ENCODE measurements at places on chromosomes 7 and 10. TPM values are rescaled to one million over a fixed set of nuclear protein-coding genes. Genes with fewer than 3 reads are reported as not detected.

DNA sequence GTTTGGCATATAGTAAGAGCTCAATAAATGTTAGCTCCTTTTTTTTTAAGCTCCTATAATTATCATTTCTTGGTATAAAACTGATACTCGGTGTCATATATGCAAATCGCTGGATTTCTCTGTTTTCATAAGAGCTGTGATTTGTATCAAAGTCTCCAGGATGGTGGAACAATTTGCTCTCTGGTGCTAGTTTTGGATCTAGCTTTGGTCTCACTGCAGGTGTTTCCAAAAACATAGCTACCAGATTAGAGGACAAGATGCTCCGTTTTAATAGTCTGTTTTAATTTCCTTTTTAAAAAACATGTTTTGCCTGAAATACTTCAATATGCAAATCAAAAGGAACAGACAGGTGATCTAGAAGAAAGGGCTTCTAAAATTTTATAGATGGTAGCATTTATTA, 25.3 kb downstream of the ADAM22 start:
- no peak overlapping the region for H3K27ac ChIP-seq
- no peaks in the 10 kb centered on the region for H3K4me1 ChIP-seq
- H3K4me3 ChIP-seq = no peak overlapping the region
- no peaks in the 10 kb centered on the region for H3K36me3 ChIP-seq

Gene CTNNA3
- total RNA-seq = 0.33 TPM

DNA sequence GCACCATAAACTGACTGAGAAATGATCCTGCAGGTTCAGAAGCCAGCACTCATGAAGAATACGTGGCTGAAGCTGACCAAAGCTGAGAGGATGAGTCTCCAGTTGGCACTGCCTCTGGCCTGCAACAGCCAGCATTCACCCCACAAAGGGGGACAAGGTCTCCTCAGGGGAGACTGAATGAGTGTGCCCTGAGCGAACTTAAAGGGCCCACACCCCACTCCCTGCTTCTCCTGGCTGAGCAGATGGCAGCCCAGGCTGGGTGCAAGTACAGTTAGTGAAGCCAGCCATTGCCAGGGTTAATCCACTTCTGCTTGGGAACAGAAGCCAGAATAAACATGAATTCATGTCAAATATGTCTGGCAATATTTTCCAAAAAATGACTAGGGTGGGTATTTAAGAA, 98.1 kb downstream of the PPP1R17 start:
- no peaks in the 10 kb centered on the region for H3K4me1 ChIP-seq
- H3K4me3 ChIP-seq = no peak overlapping the region
- no peak overlapping the region for H3K27ac ChIP-seq
- DNase-seq = no peak
- H3K36me3 ChIP-seq = no peaks in the 10 kb centered on the region

DNA sequence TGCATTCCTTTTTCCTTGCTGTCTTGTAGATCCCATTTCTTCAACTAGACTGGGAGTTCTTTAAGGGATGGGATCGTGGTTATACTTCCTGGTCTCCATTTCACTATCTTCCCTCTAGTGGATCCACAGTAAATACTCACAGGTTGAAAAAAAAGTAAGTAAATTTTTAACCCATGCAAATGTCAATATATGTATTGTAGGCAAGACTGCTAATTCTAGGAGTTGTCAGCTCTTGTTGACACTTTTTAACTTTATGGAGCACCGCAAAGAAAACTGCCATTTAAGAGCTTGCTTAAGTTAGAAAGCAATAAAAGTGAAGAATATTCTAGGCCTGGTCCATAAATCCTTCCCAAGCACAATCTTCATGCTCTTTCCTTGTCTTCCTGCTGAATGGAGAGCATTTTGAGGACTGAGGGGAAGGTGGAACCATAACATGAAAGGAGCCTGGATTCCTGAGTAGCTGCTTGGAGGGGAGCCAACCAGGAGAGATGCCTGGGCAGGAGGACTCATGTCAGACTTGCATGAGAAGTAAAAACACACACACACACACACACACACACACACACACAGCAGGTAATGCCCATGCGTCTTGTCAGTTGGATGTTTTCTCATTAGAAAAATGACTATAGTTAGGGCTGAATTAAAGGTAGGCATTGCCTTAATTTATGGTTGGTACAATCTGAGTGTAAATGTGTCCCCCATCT, 32.2 kb downstream of the VWA2 start:
- H3K4me3 ChIP-seq = no peak overlapping the region
- H3K36me3 ChIP-seq = no peaks in the 10 kb centered on the region
- no peak overlapping the region for H3K27ac ChIP-seq
- peaks cover 16% of the 10 kb centered on the region for H3K4me1 ChIP-seq
- H3K27me3 ChIP-seq = no peaks in the 10 kb centered on the region

Gene NUTM2E
- total RNA-seq = not detected

DNA sequence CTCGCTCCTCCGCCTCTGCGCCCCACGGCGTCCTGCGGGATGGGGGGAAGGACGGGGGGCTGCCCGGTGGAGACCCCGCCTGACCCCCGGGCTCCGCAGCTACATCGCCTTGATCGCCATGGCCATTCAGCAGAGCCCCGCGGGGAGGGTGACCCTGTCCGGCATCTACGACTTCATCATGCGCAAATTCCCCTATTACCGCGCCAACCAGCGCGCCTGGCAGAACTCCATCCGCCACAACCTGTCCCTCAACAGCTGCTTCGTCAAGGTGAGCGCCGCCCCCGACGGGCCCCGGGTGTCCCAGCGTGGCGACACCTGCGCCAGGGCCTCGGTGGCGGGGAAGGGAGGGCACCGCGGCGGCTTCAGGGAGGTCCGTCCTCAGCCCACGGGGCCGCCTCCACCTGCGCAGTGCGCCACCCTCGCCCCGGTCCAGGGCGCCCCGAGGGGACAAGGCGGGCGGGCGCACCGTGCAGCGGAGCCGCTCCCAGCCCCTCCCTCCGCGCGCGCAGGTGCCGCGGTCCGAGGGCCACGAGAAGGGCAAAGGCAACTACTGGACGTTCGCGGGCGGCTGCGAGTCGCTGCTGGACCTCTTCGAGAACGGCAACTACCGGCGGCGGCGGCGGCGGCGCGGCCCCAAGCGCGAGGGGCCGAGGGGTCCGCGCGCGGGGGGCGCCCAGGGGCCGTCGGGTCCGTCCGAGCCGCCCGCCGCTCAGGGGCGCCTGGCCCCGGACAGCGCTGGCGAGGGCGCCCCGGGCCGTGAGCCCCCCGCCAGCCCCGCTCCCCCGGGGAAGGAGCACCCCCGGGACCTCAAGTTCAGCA, 793 bp downstream of the FOXL3 start:
- no peak overlapping the region for H3K4me3 ChIP-seq
- peaks cover 36% of the 10 kb centered on the region for H3K27me3 ChIP-seq
- no peak for DNase-seq
- H3K27ac ChIP-seq = no peak overlapping the region
- peaks cover 15% of the 10 kb centered on the region for H3K4me1 ChIP-seq

DNA sequence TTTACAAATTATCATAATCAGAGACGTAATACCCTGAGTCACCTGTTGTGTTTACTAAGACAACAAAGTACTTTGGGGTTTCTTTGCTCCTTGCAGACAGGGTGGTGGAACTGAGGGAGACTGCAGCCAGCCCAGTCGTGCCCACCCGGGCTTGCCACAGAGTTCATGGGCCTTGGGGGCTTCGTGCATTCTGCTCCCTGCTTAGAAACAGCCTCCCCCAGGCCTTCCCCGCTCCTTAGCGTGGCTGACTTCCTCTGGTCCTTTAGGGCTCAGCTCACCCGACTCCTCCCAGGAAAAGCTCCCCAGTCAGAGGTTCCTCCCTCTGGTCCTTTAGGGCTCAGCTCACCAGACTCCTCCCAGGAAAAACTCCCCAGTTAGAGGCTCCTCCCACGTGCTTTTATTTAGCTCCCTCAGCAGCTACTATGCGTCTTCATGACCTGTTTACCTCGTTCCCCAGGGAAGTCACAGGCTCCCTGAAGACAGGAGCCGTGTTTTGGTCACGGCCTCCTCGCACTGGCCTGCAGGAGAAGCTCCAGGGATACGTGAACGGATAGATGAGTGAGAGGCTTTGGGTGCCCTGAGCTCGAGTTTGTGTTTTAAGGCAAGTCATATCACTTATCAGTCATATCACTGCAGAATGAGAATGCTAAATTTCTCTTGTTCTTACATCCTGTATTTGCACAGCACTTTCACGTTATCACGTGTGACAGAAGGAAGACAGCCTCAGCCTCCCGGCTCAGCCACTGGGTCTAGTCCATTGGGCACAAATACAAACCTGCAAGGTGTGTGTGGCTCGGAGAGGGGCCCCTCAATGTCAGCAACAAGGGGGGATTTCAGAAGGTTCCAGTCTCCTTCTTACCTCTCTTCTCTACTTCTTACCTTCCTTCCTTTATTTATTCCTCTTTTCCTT, 52.7 kb upstream of the VIPR2 start:
- H3K27me3 ChIP-seq = no peaks in the 10 kb centered on the region
- no peak for DNase-seq
- H3K36me3 ChIP-seq = no peaks in the 10 kb centered on the region
- H3K4me3 ChIP-seq = no peak overlapping the region
- no peaks in the 10 kb centered on the region for H3K4me1 ChIP-seq
- H3K27ac ChIP-seq = no peak overlapping the region

GRCh38 chr10:123772645-123773508, 106.7 kb downstream of the GPR26 start:
- no peaks in the 10 kb centered on the region for H3K36me3 ChIP-seq
- H3K27ac ChIP-seq = no peak overlapping the region
- DNase-seq = no peak
- no peaks in the 10 kb centered on the region for H3K4me1 ChIP-seq
- no peaks in the 10 kb centered on the region for H3K27me3 ChIP-seq
- H3K4me3 ChIP-seq = no peak overlapping the region

DNA sequence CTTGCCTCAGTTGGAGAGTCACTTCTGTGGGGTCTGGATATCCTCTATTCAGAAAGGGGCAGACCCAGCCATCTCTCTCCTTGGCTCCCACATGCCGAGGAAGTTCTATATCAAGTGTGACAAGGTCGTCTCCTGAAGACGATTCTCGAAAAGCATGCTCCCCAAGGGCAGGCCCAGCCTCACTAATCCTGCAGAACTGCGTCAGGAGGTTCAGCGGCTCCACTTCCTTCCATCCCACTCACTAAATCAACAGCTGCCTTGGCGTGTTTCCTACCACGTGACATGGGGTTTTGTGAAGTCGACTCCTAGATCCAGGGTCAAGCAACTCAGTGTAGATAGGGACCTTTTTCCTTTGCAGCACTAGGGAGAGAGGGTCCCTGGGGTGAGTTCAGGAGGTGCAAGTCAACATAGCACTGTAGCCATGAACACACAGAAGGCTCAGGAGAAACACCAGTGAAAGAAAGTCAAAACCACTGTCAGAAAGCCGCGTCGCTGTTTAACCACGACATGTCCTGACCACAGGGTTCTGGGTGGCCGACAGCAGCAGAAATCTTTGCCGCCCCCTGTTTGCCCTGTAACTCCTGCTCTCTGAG, 156.4 kb downstream of the PRPF18 start:
- H3K27me3 ChIP-seq = no peaks in the 10 kb centered on the region
- DNase-seq = no peak
- no peak overlapping the region for H3K27ac ChIP-seq
- H3K4me3 ChIP-seq = no peak overlapping the region
- no peaks in the 10 kb centered on the region for H3K4me1 ChIP-seq

Gene SLIT1
- total RNA-seq = 0.78 TPM

Data from body of pancreas (tissue), 4 donors.